ENCODE measurements at places on chromosomes 4 and X.

DNA sequence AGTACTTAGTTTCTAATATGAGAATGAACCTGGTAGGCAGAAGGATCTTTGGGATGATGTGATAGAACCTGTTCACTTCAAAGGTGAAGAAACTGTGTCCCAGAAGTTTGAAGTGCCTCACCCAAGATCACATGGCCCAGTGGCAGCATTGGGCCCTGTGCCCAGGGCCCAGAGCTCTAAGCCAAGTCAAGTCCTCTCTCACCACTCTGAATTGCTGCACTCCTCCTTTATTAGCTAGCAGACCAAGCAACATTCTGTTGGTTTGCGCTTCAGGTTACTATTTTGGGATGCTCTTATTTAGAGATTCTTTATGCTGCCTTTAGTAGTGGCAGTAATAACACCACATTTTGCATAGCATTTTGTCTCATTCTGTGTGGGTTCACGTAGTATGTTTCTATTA lies 82.7 kb downstream of the PARM1 start:
- no peak overlapping the region for H3K27ac ChIP-seq
- H3K4me3 ChIP-seq, result no peak overlapping the region

DNA sequence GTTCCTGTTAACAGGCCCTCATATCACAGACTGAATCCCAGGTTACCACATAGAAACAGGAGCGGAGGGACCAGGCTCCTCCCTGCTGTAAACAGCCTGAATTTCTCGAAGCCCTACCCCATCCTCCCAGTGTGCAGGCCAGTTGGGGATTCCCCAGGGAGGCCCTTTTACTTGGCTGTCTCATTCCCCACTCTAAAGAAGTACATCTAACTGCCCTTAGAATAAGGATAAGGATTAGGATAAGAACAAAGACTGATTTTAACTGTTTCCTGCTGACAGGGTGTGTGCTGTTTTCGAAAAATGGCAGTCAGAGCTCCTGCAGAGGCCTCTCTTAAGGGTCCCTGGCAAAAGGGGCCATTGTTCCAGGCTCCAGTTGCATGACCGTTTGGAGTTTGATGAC lies 133.7 kb downstream of the PAPSS1 start:
- peaks cover 8% of the 10 kb centered on the region for H3K27me3 ChIP-seq
- H3K36me3 ChIP-seq, result no peaks in the 10 kb centered on the region
- H3K4me1 ChIP-seq, result no peaks in the 10 kb centered on the region
- DNase-seq, result no peak

DNA sequence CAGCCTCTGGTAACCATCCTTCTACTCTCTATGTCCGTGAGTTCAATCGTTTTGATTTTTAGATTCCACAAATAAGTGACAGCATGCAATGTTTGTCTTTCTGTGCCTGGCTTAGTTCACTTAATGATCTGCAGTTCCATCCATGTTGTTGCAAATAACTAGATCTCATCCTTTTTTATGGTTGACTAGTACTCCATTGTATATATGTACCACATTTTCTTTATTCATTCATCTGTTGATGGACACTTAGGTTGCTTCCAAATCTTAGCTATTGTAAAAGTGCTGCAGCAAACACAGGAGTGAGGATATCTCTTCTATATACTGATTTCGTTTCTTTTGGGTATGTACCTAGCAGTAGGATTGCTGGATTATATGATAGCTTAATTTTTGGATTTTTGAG lies 140.9 kb downstream of the MID1 start:
- H3K27me3 ChIP-seq, result no peaks in the 10 kb centered on the region
- H3K36me3 ChIP-seq, result peaks cover 17% of the 10 kb centered on the region
- no peak overlapping the region for H3K27ac ChIP-seq
- H3K4me3 ChIP-seq, result no peak overlapping the region

GRCh38 chr4:123315617-123316016 lies 81.0 kb upstream of the SPRY1 start:
- H3K4me3 ChIP-seq, result no peak overlapping the region
- H3K4me1 ChIP-seq, result no peaks in the 10 kb centered on the region
- H3K27me3 ChIP-seq, result no peaks in the 10 kb centered on the region
